ENCODE measurements at places on chromosomes 6 and 20.

DNA sequence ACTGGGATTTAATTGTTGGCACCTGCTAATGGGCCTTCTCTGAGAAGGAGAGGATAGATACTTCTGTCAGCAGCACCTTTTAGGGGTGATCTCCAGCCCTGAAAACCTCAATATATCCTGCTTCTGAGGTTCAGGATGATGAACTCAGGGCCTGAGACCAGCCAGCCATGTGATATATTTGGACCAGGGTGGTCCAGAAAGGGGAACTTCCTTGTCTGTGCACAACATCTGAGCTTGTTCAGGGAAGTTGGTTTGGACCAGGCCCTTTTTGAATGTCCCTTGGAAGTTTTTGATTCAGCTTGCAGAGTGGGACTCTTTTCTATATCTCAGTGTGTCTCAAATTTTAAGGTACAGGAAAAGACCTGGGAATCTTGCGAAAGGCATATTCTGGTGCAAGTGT lies 85.8 kb downstream of the GFRA4 start:
- DNase-seq = no peak

DNA sequence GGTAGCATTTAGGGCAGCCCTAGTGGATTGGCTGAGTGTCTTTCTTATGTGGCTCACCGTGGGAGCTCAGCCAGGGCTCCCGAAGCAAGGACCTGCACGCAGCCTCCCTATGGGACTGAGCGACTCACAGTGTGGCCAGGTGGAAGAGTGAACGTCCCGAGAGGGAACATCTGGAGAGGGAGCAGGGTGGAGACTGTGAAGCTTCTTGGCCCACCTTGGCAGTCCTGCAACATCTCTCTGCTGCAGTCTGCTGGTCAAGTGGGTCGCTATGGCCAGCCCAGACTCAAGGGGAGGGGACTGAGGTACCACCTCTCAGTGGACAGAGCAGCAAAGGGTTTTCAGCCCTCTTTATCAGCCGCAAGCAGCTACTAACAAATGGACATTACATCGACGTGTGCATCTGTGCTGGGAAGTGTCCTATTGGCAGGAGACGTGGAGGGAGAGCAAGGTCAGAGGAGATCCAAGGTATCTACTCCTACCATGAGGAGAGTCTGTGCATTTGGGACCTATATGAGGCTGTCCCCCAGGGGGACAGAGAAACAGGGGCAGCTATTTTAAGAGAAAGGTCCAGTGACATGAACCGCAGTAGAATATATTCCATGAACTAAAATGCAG lies 49.0 kb upstream of the NXT1 start:
- DNase-seq = no peak

GRCh38 chr6:160305926-160306713 lies 42.1 kb upstream of the SLC22A3 start:
- DNase-seq = no peak

DNA sequence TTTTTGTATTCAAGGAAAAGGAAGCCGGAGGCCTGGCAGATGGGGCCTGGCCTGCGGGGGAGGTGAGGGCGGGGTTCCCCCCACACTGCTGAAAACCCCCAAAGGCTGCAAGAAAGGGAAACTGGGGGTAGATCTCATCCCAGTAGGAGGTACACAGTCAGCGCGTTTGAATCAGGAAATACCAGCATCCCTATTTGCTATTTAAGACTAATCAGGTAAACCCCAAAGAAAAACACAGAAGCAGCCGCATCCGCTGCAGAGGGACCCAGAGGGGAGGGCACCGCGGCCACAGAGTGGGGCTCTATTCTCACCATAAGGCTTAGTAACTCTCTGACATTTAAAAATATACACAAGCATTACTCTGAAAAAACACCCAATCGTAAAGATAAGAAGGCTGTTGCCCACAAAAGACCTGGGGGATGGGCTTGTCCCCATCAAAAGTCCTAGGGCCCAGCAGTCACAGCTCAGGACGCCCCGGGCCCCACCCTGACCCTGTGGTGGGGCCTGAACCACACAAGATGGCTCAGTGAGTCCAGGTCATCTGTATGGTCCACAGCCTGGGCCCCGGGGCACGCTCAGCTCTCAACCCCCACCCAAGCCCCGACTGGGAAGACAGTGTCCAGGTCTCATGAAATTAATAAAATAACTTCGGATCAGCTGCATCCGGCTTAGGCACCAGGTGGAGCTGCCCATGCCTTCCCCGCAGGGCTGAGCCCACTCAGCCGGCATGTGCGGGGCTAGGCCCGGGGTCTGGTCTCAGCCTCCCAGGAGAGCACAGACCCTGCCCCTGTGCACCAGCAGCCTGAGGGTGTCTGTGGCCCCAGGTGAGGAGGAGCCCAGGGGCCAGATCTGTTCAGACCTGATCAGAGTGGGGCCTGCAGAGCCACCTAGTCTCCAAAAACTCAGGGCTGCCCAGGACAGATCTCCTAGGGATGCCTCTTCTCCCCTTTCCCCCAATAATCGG lies 31.0 kb downstream of the KCNQ2 start:
- no peak for DNase-seq

DNA sequence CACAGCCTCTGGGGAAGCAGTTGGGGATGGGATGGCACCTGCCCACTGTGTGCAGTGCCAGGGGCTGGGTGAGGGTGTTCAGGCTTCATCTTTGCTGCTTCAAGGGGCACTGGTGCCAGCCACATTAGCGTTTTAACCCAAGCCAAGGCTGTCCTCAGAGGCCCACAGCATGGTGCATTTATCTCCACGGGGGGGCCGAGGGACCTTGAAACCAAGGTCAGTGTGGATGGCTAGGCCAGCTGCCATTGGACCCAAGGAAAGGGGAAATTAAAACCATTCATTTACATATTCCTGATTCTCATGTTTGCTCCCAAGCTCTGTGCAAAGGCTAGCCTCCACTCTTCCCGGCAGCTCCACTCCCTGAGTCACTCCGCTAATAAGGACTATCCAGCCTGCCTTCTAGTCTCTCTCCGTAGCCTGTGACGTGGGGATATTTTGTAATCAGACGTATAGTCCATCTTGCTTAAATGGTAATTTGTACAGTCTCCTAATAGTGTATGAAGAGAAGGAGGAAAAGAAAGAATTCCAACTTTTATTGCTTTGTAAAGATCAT lies 197.1 kb downstream of the CDH4 start:
- DNase-seq = no peak

- DNase-seq = no peak
Measured at GRCh38 chr6:68559716-68560115, 75.4 kb upstream of the ADGRB3 start.

- DNase-seq = no peak
Measured at GRCh38 chr6:141513830-141514229, 618.9 kb upstream of the GJE1 start.

DNA sequence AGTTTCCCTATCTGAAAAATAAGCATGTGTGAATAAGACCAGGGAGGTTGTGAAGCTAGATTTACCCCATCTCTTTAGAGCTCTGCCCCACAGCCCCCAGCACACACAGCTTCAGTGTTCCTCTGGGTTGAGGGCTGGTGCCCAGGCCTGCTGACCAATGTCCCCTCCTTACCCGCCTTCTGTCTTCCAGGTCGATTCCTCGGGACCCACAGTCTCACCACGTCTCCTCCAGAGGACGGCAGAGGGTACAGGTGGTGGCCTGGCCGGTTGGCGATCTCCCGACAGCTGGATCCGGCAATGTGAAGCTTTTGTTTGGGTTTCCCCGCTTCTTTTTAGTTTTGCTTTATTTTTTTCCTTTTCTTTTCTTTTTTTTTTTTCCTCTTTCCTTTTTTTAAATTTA lies 42.0 kb downstream of the STK35 start:
- DNase-seq = no peak

DNA sequence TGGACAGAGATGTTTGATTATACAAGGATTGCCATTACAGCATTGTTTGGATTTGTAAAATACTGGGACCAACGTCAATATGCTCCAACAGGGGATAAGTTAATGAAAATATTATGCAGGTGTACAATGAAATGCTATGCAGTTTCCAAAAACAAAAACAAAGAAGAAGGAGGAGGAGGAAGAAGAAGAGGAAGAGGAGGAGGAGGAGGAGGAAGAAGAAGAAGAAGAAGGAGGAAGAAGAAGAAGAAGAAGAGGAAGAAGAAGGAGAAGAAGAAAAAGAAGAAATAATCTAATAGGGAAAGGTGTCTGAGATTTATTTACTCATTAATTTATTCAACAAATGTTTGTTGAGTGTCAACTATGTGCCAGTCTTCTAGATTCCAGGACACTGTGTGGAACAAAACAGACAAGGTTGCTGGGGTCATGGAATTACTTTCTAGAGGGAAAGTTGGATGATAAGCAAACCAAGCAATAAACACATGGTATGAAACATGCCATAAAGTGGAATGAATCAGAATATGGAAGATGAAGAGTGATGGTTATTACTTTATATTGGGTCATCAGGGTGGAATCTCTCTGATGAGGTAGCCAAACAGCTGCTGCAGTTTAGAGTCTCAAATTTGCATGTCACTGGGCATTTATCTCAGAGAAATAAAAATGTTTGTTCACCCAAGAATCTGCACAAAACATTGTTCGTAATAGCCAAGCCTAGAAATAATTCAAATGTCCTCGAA lies 6.3 kb upstream of the TRIM27 start:
- no peak for DNase-seq

DNA sequence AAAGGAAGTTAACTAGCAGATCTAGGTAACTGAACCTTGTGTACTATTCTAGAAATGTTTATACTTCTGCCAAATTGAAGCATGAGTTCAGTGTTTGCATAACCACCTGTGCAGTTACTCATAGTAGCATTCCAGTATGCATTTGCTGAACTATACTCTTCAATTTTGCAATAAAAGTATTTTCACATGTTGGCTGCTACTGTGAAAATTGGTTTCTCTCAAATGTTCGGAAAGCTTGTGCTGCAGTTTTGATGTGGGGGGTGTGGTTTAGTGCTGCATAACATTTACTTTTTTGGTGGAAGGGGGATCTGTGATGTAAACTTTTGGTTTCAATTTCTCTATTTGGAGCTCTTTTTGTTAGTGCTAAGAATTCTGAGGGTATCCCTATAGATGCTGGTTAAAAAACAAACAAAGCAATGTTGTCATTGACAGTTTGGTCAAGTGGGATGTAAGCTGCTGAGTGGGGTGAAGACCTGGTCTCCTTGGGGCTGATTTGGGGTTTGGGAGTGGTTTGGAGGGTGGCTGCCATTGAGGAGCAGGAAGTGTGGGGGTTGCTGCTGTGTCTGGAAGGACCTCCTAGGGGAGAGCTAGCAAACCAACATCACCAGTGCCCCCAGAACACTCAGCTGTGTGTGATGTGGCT lies 87.8 kb downstream of the CARMIL1 start:
- DNase-seq = no peak

DNA sequence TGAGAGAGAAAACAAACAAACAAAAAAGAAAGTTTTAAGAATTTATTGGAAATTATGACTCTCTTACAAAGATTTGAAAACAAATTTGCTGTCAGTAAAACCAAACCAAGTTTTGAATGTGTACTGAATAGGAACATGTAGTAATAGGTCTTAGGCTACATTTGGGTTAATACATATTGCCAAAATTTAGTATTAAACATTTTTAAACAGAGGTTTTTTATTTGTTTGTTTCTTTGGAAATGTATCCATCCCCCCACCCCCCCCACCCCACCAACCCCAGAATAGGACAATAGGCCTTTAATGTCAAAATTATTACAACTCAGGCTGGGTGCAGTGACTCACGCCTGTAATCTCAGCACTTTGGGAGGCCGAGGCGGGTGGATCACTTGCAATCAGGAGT lies 2.5 kb downstream of the C6orf118 start:
- DNase-seq = no peak

- DNase-seq = no peak
Measured at GRCh38 chr20:5061213-5061612, 58.5 kb downstream of the PCNA start.

DNA sequence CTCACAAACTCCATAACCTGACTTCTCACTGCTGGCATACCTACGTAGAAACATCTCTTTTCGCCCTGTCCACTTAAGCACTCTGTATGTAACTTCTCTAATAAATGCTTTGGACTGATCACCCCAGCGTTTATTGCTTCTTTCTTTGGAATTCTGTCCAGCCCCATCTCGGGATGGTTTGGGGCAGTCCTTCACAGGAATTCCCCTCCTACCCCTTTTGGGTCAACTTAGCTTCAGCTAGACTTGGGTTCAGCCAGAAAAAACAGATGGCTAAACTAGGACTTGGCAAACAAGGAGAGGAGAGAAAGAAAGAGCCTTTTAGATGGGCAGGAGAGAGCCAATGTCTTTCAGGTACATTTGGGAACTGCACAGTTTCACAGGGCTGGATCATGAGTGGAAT lies 3.9 kb upstream of the LTV1 start:
- no peak for DNase-seq

DNA sequence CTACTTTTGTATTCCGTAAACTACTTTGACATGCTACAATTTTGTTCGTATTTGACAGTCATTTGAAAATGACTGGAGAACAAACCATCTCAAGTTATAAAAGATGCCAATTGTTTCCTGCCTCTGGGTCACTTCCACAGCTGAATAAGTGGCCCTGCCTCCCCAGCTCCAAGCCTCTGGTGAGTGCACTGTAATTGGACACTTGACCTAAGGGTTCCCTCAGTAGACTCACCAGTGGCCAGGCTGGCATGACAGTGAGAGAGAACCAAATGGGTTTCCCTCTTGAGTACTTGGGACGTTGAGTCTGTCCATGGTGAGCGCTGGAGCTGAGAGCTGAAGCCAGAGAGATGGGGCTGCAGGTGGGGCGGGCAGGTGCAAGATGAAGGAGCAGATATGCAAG lies 57.1 kb downstream of the SLC35D3 start:
- DNase-seq = no peak

- no peak for DNase-seq
Measured at GRCh38 chr6:35071347-35071994, 69.7 kb downstream of the TCP11 start.

DNA sequence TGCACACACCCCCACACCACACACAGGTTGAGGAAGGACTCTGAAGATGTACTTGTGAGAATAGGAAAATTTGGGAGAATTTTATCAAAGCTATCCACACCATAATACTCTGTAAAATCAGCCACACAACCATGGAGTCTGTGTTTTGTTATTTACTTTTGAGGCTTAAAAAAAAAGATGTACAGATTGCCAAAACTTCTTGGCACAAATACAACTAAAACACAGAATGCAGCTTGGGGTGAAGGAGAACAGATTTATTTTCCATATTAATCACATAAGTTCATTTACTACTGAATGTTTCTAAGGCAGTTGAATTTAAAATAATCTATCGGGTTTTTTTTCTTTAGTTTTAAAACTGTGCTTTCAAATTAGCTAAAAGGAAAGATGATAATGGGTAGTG lies 32.8 kb upstream of the KCNQ5 start:
- no peak for DNase-seq
